RPMI7951 (cell line): ENCODE measurements at places on chromosomes 5 and 9. TPM values are rescaled to one million over a fixed set of nuclear protein-coding genes. Genes with fewer than 3 reads are reported as not detected.

Gene POU5F2
- total RNA-seq: 0.10 and 0.24 TPM in 2 replicates

DNA sequence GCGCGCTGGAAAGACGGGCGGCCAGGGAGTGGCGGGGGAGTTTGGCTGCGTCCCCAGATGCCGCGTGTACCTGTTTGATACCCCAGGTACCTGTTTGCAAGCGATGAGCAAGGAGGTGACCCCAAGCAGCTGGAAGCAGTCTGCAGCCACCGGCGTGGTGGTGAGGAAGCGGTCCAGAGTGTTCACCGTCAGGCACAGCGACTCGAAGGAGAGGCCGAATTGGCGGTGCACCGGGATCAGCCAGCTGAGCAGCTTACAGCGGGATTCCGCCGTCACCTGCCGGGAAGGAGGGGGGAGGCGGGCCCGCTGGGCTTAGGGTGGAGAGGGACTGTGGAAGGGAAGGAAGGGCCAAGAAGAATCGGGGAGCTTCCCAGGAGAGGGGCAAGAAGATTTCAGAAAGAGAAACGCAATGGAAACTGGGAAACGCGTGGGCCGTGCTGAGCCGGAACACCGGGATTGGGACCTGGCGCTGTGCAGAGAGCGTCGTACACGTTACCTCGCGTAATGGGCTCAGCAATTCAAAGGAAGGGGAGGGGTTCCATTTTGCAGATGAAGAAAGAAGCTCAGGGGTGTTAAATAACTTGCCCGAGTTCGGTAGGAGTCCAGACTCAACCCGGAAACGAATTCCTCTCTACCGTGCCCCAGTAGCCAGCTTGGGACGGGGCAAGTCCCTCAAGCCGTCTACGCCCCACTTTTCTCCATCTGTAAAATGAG lies 980 bp downstream of the CCNO start:
- DNase-seq: peak; percentile 15

- DNase-seq: peak; percentile 35
These were observed 871 bp downstream of the TRIO start for GRCh38 chr5:14143841-14144585.

GRCh38 chr5:141510160-141510559 lies 21.3 kb downstream of the PCDHGC5 start:
- no peak for DNase-seq

DNA sequence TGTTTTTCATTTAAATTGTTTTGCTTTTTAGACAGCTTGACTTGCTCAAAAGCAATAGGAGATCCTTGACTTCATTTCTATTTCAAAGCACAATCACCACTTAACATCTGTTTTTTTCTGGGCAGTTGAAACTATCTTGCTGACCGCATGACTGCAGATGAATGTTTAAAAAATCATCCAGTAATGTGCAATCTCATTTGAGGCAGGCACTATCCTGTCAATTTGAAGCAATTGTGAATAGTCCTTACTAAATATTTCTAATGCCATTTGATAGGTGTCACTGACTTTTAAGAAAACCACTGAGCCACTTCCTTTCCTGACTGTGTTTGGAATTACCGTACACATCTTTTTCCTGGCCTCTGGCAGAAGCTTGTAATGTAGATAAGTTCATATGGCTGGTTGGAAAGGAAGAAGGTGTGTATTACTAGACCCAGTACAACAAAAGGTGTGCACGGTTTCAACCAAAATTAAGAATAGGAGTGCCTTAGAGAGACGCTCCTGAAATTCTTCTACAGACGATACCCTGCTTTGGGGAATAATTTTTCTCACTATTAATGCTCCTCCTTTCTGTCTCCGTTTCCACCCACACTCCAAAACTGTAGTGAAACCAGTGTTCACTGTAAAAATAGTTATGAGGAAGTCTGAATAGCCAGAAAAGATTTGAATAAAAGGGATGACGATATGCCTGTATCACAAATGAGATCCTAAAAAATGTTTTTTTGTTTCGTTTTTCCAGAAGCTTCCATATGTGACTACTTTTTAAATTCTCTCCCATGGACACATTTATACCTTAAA lies 136.7 kb upstream of the MOCS2 start:
- DNase-seq: peak; percentile 78

- DNase-seq: no peak
These were observed 72.5 kb downstream of the ACER2 start for GRCh38 chr9:19481121-19481870.
